ENCODE measurements at places on chromosomes 12 and 14.

DNA sequence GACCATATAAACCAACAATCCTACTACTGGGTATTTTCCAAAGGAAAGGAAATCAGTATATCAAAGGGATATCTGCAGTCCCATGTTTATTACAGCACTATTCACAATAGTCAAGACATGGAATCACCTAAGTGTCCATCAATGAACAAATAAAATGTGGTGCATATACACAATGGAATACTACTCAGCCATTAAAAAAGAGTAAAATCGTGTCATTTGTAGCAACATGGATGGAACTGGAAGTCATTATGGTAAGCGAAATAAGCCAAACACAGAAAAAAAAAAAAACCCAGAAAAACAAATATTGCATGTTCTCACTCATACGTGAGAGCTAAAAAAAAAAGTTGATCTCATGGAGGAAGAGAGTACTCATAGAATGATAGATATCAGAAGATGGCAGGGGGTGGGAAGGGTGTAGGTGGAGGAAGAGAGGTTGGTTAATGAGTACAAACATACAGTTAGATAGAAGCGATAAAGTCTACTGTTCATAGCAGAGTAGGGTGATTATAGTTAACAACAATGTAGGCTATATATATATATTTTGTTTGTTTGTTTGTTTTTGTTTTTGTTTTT lies 49.3 kb downstream of the BCAT1 start:
- no peak for DNase-seq

DNA sequence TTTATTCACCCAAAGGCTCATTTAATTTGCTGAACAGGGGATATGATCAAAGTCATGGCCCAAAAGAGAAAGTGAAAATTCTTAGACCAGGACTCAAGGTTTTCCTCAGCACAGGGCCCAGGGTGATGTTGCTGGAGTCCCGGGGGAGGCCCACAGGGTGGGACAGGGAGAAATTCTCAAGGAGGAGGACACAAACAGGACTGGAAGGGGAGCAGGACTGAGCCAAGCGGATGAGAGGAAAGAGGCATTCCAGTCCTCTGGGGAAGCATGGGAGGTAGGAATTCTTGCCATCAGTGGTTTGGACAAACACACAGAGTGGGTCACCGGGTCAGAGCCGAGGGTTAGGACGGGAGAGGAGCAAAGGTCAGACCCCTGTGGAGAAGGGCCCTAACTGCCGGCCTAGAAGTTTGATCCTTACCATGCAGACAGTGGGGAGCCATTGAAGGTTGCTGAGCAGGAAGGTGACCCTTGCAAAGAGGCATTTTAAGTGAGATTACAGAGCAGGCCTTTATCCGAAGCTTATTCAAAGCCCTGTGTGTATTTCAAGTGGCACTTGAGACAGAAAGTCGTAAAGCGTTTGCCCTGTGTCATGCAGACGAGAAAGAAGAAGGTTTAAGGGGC lies 68.4 kb upstream of the PTGR2 start:
- DNase-seq: no peak

DNA sequence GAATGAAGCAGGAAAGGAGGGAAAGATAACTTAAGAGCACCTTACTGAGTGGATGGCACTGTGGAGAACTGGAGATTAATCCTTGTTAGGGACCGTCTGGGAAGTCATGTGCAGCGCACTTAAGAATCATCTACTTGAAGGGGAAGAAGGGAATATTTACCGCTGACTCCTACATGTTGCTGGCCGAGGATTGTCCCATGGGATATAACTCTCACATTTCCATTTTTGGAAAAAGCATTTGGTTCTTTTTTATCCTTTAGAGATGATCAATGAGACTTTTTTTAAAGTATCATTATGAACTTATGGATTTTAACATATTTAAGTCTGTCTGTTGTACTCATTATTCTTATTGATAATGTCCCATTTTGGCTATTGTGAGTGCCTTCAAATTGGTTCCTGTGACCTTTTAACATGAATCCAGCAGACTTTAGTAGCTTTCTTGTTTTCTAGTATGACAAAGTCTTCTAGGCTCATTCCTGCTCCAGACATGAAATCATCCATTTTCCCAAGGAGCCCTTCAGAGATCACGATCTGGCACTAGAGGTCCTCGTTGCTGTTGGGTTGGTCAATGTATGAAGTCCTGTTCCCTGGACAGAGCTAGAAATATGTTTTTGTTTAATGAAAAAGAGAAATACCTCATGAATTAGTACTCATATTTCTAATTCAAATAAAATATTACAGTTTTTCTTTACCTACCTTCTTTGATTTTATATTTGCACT lies 20.2 kb upstream of the FAM234B start:
- DNase-seq: no peak

GRCh38 chr12:76688631-76689030 lies 75.3 kb upstream of the ZDHHC17 start:
- no peak for DNase-seq

DNA sequence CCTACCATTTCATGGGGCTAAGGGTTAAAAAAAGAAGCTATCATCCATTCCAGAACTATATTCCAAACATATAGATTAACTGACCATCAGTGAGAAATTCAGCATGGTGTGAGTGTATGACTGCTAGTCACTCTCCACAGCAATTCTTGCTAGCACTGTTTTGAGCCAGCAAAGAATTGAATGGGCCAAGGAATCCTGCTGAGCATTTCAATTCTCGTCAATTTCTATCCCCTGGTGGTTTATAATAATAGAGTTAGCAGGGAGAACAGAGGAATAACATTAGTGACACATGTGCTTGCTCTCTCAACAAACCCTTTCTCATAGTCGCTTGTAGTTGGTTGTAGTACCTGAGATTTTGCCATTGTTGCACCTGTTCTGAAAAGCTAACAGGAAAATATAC lies 7.2 kb downstream of the MBIP start:
- DNase-seq: no peak

GRCh38 chr12:117091758-117092510 lies 7.3 kb downstream of the TESC start:
- DNase-seq: no peak

DNA sequence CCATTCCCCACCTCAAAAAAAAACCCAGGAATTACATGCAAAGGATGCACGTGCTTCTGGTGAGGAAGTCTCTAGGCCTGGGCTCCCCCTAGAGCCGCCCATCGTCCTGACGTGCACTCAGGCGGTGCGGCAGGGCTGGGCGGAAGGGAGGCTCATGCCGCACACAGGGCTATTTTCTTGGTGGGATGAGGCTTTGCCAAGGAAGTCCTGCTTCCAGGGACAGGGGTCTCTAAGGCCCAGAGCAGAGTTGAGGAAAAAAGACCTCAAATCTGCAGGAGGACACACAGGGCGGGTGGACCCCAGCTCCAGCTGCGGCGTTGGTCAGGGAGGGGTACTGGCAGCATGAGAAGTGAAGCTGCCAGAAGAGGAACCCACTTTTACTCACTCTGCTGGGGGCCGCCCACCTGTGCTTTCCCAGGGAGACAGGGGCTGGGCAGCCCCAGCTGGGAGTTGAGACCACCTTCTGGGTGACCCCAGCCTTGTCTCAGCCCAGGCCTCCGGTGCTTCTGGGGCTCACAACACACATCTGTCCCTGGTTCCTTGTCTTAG lies 4.2 kb downstream of the RHOF start:
- DNase-seq: no peak

DNA sequence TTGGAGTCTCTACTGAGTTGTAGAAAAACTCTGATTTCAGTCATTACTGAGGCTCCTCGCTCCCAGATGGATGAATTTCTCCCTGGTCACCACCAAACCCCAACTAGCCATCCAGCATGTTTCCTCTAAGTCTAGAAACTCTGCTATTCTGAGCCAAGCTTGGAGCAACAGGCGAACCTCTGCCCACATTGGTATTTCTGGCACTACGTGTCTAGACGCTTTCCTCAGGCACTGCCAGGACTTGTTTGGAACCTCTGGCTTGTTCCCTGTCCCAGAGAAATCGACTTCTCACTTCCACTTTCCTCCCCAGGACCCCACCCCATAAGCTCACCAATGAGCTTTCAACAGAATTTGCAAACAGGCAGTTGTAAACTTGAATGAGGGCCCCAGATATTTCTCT lies 27.6 kb downstream of the WSCD2 start:
- no peak for DNase-seq

- no peak for DNase-seq
Observed at GRCh38 chr12:92010368-92010767, 135.3 kb downstream of the BTG1 start.

DNA sequence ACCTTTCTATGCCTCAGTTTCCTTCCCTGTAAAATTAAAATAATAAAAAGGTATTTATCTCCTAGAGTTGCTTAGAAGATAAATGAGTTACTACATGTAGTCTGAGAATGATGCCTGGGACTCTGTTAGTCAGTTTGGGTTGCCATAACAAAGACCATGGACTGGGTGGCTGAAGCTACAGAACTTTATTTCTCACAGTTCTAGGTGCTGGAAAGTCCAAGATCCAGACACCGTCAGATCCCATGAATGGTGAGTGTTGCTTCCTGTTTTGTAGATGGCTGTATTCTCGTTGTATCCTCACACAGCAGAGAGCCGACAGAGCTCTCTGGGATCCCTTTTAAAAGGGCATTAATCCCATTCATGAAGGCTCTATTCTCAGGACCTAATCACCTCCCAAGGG lies 64.0 kb upstream of the LTA4H start:
- no peak for DNase-seq

GRCh38 chr12:14904854-14905253 lies 19.2 kb upstream of the MGP start:
- DNase-seq: no peak

- DNase-seq: no peak
Observed at GRCh38 chr12:10901427-10901826, 7.9 kb downstream of the TAS2R13 start.

DNA sequence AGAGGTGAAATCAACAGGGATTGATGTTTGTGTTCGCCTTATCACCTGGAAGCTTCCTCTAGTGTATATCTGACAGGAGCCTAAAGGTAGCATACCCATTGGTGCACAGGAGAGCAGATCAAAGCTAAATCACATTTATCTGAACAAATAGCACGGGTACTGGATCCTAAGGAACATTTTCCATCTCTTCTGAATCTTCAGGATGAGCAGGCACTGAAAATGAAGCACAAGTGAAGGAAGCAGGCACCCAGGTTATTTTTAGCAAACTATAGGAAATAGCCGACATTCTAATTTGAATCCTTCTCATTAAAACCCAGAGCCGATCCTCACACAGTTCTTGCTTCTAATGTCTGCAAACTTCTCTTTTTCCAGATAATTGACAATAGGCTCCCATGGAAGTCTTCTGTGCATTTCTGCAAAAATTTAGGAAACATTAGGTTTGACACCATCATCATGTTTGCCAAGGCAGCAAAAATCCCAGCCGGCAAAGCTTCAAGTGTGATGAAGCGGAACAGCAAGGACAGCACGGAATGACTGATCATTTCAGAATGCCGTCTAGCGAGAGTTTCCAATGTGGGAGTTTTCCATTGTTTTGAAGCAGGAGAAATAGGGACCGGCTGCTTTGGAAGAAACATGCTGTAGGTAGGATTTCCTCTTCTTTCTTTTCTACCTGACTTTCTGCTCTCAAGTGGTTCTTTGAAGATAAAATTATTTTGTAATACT lies 24.3 kb upstream of the RGS6 start:
- DNase-seq: no peak

GRCh38 chr12:94700662-94701061 lies 50.3 kb upstream of the TMCC3 start:
- DNase-seq: no peak

DNA sequence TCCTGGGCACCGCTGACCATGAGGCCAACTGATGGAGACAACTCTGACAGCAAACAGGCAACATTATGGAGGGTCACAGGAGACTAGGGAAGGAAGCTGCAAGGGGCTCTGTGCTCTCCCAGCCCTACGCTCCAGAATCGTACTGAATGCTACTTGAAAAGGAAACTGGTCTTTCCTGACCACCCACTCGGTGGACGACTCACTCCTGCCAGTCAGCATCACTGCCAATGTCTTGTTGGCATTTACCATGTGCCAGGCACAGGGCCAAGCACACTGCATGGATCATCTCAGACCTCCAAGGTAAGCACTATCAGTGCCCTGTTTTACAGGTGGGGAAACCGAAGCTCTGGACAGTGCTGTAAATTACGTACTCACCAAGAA lies 38.0 kb downstream of the CCDC85C start:
- no peak for DNase-seq

GRCh38 chr14:23071244-23071920 lies 14.1 kb upstream of the CDH24 start:
- peak; percentile 72 for DNase-seq

DNA sequence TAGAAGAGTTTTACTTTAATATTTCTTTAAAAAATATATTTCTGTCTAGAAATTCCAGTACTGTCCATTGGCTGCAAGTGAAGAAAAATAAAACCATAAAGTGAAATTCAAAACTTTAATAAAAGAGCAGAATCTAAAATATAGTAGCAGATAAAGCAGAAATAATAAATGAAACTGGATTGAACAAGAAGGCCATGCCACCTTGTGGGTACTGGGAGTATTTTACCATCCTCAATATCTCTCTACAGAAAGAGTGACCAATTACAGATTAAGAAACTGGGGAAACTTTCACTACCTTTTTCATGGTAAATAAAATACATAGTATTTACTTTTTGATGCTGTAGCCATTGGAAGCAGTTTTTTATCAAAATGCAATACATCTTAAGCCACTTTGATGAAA lies 220.5 kb downstream of the BCAT1 start:
- DNase-seq: no peak

DNA sequence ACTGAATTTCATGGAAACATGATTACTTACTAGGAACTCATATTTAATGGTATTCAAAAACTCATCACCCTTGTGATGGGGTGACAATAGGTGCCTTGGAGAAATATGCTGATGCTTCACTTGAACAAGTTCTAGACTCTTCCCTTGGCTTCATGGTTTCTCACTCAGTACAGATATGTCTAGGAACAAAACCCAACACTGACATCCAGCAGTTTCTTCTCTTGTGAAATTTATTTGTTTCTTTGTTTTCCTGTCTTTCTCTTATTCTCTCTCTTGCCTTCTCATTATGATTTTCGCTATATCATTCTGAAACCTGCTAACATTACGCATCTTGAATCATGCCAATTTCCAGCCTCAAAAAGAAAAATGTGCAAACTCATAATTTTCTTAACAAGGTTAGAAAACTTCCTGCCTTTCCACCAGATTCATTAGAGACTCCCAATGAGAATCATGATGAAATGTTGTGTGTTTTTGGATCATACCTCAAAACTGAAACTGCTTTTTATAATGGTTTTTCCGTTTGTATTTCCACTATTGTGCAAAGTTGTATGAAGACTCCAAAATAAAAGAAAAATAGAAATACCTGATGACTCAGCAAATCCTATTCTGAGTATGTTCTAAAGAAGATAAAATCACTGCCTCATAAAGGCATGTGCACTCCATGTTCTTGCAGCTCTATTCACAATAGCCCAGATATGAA lies 1021.5 kb downstream of the TMEM121 start:
- DNase-seq: no peak

- DNase-seq: no peak
Observed at GRCh38 chr14:90814806-90815571, 1.2 kb downstream of the TTC7B start.
